ENCODE measurements at places on chromosomes 6 and 20.
A peak's percentile ranks its signal among the peaks of the same experiment; 100 is the strongest.

- no peak for DNase-seq
Measured at GRCh38 chr6:128230267-128230989, 290.0 kb downstream of the PTPRK start.

GRCh38 chr6:169960886-169961611 lies 209.6 kb downstream of the ERMARD start:
- no peak for DNase-seq

DNA sequence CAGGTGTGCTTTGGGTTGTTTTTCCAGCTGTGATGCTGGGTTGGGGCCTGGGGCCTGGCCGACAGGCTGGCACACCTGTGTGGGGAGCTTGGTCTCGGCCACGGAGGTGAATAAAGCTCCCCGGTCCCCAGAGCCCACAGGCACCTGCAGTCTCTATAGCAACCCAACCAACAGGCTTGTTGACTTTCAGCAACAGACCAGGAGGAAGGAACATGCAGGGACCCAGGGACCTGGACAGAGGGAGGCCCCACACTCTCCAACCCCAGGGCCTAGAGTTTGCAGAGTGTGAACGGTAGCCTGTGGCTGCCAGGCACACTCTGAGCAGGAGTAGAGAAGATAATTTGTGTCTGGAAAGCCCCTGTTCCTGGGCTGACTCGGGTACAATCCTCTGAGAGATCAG lies 14.6 kb upstream of the SYNJ2 start:
- no peak for DNase-seq

DNA sequence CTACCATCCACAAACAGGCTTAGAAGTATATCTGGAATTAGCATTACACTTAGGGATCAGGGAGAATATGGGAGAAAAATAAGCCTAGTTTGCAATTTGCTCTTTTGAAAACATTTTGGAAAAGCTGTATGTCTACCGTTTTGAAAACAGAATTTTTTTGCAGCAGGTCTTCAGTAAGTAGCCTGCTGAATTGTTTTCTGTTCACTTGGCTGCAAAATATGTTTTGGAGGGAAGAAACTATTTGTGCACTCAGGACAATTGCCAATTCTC lies 39.6 kb downstream of the ILRUN start:
- no peak for DNase-seq

- no peak for DNase-seq
Measured at GRCh38 chr6:165404697-165405096, 95.3 kb upstream of the C6orf118 start.

- no peak for DNase-seq
Measured at GRCh38 chr6:48658915-48659314, 547.9 kb upstream of the PTCHD4 start.

GRCh38 chr6:16437984-16438383 lies 199.6 kb downstream of the GMPR start:
- no peak for DNase-seq

- no peak for DNase-seq
Measured at GRCh38 chr6:152462716-152463115, 174.4 kb downstream of the SYNE1 start.

DNA sequence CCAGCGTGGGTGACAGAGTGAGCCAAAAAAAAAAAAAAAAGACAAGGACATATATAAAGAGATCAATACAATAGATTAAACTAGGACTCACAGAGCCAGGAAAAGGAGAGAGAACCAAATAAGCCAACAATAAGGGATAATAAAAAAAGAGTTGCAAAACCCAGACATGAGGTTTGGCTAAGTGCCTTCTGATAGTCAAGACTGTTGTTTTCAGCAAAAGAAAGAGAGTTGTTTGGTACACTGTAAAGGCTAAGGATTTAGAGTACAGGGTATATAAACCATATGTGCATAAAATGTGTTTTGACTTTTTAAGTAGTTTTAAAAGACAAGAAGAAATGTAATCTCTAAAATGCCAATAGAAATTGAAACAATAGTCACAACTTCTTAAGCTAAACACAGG lies 42.8 kb downstream of the RPF2 start:
- no peak for DNase-seq

DNA sequence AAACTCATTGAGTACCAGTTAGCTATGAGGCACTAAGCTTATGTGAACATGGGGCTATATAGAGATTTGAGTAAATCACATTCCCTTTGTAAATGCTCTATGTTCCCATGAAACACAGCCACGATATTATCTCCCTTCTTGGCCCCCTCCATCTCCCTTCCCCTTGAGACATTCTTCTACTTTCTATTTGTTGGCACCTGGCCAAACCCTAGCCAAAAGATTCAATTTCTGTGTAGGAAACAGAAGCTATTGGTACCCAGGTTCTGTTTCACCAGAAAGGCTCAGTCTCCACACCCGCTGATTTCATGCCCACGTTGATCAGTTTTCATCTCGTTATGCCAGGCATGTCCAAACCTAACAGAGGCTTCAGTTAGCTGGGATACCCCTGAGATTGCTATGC lies 145.5 kb upstream of the LAMP5 start:
- DNase-seq, result no peak

DNA sequence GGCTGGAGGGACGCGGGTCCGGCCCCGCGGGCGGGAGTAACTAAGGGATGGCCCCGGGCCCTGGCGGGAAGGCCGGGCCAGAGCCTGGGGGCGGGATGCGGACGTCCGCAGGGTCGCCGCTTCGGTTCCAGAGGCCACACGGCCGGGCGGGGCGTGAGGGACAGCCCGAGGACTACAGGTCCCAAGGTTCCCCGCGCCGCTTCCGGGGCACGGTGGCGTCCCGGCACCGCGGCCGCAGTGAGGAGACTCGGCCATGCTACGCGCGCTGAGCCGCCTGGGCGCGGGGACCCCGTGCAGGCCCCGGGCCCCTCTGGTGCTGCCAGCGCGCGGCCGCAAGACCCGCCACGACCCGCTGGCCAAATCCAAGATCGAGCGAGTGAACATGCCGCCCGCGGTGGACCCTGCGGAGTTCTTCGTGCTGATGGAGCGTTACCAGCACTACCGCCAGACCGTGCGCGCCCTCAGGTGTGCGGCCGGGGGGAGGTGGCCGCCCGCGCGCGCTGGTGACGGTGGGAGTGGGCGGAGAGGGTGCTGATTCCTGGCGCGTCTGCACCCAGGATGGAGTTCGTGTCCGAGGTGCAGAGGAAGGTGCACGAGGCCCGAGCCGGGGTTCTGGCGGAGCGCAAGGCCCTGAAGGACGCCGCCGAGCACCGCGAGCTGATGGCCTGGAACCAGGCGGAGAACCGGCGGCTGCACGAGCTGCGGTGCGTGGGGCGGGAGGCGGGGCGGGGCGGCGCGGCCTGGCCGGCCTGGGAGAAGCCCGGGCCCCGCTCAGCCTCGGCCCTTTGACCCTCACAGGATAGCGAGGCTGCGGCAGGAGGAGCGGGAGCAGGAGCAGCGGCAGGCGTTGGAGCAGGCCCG lies at the start of gene MRPS26:
MRPS26 (plus strand) TSS at position 237 of the 861 bp plus-strand sequence; CDS start at position 254, 17 bp downstream.
- DNase-seq, result peak; percentile 77

- DNase-seq, result peak; percentile 64
Measured at GRCh38 chr6:42960243-42961019, at the start of gene GNMT. TSS of gene GNMT (plus strand) at chr6:42960754. CDS start at chr6:42960768, 14 bp downstream.

GRCh38 chr6:83367104-83367503 lies 63.7 kb downstream of the ME1 start:
- no peak for DNase-seq

DNA sequence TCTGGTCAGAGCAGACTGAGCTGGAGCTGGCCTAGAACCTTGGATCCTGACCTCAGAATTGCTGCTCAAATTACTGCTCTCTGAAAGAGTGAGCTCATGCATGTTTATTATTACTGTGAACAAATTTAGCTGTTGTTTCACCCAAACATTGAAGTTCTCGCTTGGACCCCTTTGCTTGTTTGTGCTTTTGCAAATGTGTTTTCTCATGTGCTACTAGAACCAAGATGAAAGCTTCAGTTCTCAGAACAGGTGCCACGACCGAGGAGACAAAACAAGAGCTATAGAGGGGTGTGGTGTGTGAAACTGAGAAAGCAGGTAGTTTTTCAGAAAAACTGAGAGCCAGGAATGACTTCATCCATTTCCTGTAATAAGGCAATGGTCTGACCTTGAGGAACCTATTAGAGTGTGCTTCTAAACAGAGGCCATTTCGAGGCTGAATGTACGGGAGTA lies 50.0 kb upstream of the ESR1 start:
- DNase-seq, result no peak

- DNase-seq, result no peak
Measured at GRCh38 chr6:80454197-80454596, 347.7 kb downstream of the BCKDHB start.

- DNase-seq, result no peak
Measured at GRCh38 chr20:13042458-13042794, 33.7 kb downstream of the SPTLC3 start.

- no peak for DNase-seq
Measured at GRCh38 chr20:47335251-47336128, 21.0 kb downstream of the ZMYND8 start.

DNA sequence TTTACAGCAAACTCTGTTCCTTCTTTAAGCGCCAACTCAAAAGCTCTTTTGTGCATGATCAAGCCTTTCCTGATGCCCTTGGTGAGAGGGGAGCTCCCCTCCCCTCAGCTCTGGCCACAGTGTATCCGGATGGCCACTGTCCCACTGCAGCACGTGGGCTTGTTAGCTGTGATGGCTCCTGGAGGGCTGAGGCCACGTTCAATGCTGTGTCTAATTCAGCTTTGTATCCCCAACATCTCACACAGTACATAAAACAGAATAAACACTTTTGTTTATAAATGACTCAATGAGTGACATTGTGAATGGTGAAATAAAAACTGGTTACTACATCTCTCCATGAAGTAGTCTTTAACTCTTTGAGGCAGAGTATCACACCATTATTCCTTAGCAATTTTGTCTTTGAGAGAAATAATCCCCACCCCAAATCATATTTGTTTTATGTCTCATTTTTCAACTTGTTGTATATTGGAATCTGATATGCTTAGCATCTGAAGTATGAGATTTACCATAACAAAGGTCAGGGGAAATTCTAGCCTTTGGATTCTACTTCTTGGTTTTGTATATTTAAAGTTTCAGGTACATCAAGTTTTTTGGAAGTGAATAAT lies 44.5 kb downstream of the EDN1 start:
- DNase-seq, result no peak

- no peak for DNase-seq
Measured at GRCh38 chr6:150057501-150057951, 11.4 kb downstream of the ULBP3 start.

DNA sequence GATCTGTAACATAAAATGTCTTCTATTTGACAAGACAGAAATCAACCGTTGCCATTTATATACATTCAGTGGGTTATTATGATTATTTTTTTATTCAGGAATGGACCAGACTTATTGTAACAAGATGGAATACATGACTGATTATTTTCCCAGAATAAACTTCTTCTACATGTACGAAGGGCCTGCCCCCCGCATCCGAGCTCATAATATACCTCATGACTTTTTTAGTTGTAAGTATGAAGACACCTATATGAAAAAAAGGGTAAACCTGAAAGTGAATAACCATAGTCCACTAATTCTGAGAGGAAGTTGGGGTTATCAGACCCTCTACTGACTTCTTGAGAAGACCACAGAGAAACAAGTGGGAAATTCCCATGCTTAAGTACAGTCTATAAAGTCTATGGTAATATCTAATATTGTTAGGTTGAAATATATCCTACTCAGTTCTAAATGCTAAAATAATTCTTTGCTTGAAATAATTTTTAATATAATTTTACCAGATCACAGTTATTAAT lies 15.9 kb downstream of the OR2A4 start:
- no peak for DNase-seq

- DNase-seq, result no peak
Measured at GRCh38 chr6:31797588-31797987, 2.0 kb upstream of the VARS1 start.

DNA sequence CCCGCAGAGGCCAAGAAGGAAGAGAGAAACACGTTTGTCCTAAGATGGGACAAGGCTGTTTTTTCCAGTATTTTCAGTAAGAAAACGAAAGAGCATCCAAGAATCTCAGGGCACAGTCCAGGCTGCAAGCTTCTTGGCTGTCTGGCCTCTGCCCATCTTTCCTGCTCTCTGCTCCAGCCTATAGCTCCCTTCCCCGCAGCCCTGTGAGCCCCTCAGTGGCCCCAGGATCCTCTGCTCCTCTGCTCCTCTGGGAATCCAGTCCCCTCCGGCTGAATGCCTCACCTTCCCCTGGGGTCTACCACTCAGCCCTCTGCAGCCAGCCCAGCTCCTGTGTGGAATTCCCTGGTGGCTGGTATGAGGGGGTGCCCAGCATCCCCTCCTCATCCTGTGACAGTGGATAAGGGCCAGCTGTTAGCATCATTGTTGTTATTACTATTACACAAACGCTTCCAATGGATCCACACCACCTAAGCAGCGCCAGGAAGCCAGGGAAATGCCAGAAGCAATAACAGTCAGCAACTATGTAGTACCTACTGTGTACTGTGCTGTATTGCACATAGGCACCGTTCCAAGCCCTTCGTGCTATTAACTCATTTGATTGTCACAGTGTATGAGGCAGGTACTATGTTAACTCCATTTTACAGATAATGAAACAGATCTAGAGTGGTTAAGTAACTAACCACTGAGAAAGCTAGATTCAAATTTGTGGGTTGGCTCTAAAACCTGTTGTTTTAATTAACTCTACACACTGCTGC lies 60.3 kb upstream of the PTPN1 start:
- no peak for DNase-seq

DNA sequence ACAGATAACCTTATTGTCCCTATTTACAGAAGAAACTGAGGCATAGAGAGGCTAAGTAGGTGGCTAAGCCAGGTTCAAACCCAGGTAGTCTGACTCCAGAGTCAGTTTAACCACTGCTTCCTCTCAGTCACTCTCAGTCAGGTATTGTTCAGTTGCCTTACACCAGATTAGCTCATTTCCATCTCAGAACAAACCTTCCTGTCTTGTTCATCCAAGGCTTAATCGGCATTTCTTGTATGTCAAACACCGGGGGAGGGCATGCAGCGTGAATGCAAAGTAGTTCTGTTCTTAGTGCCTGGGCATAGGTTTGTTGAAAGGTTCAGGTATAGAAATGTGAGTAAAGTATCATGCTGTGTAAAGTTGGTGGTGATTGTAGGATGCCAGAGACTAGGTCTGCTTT lies 51.7 kb downstream of the CTNNBL1 start:
- DNase-seq, result no peak

Data from progenitor cell of endocrine pancreas (in vitro differentiated cells).